ENCODE measurements at places on chromosomes 13 and 19. TPM values are rescaled to one million over a fixed set of nuclear protein-coding genes. Genes with fewer than 3 reads are reported as not detected.

NBEA gene
- 7.7 TPM for total RNA-seq

PTPRH gene
- 0.14 TPM for total RNA-seq

ZNF726 gene
- 0.63 TPM for total RNA-seq

SMAD9 gene
- total RNA-seq, result 34.9 TPM

RUBCNL gene
- total RNA-seq, result 14.0 TPM

SLC10A2 gene
- total RNA-seq, result not detected

BIVM gene
- 26.8 TPM for total RNA-seq

MATK gene
- 6.4 TPM for total RNA-seq

SELENOV gene
- not detected for total RNA-seq

WDR87 gene
- total RNA-seq, result not detected

FCHO1 gene
- 8.5 TPM for total RNA-seq

HSPB6 gene
- total RNA-seq, result 130 TPM

TNFSF9 gene
- total RNA-seq, result 1.8 TPM

TLE2 gene
- total RNA-seq, result 154 TPM

PDE4C gene
- 0.42 TPM for total RNA-seq

SMIM44 gene
- not detected for total RNA-seq

URAD gene
- total RNA-seq, result not detected

USHBP1 gene
- total RNA-seq, result 3.5 TPM

GJA3 gene
- total RNA-seq, result not detected

LRRC63 gene
- total RNA-seq, result not detected

ELSPBP1 gene
- total RNA-seq, result not detected

ZNF675 gene
- total RNA-seq, result 2.0 TPM

KLF5 gene
- 6.2 TPM for total RNA-seq

TLE6 gene
- 5.3 TPM for total RNA-seq

IGFL3 gene
- not detected for total RNA-seq

SIGLEC6 gene
- 1.6 TPM for total RNA-seq

LSR gene
- 7.6 TPM for total RNA-seq

CYP4F8 gene
- total RNA-seq, result not detected

SPRED3 gene
- 16.4 TPM for total RNA-seq

C19orf81 gene
- not detected for total RNA-seq

ZNF850 gene
- 13.2 TPM for total RNA-seq

C19orf18 gene
- not detected for total RNA-seq

METTL21C gene
- total RNA-seq, result not detected
